ENCODE measurements at places on chromosomes 6 and 20. TPM values are rescaled to one million over a fixed set of nuclear protein-coding genes. Genes with fewer than 3 reads are reported as not detected.

The RBM38 gene
- total RNA-seq, result 80.5 TPM

The NHSL1 gene
- 24.5 TPM for total RNA-seq

GRCh38 chr6:30821862-30822784 lies 62.2 kb upstream of the DDR1 start:
- no peak overlapping the region for H3K4me3 ChIP-seq
- no peaks in the 10 kb centered on the region for H3K4me1 ChIP-seq
- H3K27ac ChIP-seq, result no peak overlapping the region
- H3K36me3 ChIP-seq, result no peaks in the 10 kb centered on the region
- no peaks in the 10 kb centered on the region for H3K27me3 ChIP-seq

GRCh38 chr6:15930207-15930606 lies 198.7 kb upstream of the MYLIP start:
- H3K4me3 ChIP-seq, result no peak overlapping the region
- DNase-seq, result no peak
- H3K4me1 ChIP-seq, result no peaks in the 10 kb centered on the region

- H3K36me3 ChIP-seq, result no peaks in the 10 kb centered on the region
- DNase-seq, result peak; percentile 56
- H3K4me1 ChIP-seq, result peaks cover 6% of the 10 kb centered on the region
- no peak overlapping the region for H3K4me3 ChIP-seq
- no peaks in the 10 kb centered on the region for H3K27me3 ChIP-seq
Observed at GRCh38 chr6:111949546-111949945, 76.3 kb upstream of the FYN start.

DNA sequence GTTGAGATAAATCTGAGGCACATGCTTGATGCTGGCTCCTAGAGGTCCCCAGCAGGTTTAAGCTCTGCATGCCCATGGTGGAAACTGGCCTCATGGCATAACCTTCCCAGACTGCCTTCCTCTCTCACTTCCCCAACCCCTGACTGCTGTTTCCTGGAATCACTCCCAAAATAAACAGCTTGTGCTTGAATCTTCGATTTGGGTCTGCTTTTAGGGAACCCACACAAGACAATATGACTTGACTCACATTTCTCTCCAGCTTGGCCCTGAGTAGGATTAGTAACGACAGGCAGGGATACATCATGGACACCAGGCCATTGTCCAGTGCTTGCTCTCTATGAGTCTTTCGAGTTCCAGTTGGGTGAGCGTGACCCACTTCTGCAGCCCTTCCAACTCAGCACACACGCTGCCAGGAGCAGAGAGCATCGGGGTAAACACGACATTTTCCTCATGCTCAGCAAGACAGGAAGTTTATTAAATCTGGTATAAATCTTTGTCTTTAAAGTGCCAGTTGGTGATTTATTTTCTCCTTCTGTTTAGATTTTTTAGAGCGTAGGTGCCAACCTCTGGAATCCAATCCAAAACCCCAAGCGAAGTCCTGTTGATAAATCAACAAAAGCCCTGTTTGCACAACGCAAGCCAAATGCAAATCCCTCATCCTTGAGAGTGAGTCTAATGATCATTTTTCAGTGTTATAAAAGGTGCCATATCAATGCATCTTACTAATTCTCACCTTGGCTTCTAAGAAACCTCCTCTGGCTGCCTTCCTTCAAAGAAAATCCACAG lies 135.0 kb downstream of the FOXA2 start:
- no peak overlapping the region for H3K4me3 ChIP-seq
- no peak overlapping the region for H3K27ac ChIP-seq
- no peak for DNase-seq
- no peaks in the 10 kb centered on the region for H3K4me1 ChIP-seq
- H3K27me3 ChIP-seq, result peaks cover 13% of the 10 kb centered on the region

- H3K27ac ChIP-seq, result no peak overlapping the region
- no peaks in the 10 kb centered on the region for H3K36me3 ChIP-seq
- no peak for DNase-seq
- no peaks in the 10 kb centered on the region for H3K27me3 ChIP-seq
Observed at GRCh38 chr20:51510169-51510568, 32.4 kb downstream of the NFATC2 start.

DNA sequence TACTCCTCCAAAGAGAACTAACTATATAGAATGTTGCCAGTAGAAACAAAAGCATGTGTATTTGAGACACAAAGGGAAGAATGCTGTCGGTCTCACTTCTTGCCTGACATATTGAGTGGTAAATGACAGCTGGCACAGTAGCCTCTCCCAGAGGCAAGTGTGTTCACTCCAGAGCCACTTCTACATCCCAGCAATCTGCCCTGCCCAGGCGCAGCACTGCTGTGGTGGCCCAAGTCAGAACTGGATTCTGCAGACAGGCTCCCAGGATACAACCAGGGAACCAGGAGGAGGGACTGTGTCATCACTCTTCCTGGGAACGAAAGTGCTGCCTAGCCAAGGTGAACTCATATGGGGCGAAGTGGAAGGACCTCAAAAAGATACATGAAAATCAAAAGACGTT lies 103.2 kb upstream of the ARMC2 start:
- peaks cover 10% of the 10 kb centered on the region for H3K4me1 ChIP-seq
- no peaks in the 10 kb centered on the region for H3K36me3 ChIP-seq
- H3K4me3 ChIP-seq, result no peak overlapping the region
- no peak for DNase-seq
- no peaks in the 10 kb centered on the region for H3K27me3 ChIP-seq
- no peak overlapping the region for H3K27ac ChIP-seq

DNA sequence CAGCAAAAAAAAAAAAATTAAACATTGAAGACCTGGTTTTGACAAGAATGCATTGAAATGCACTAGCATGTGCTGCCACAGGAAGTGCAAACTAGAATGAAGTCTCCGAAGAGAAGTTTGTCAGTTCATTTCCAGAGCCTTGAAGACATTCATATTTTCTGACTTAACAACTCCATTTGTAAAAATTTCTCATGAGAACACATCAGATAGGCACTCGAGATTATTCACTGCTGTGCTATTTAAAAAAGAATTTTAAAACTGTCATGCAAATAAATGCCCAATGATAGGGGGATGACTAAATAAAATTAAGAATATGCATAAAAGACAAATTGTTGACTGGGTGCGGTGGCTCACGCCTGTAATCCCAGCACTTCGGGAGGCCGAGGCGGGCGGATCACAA lies 394.6 kb upstream of the JARID2 start:
- H3K36me3 ChIP-seq, result no peaks in the 10 kb centered on the region
- DNase-seq, result no peak
- no peak overlapping the region for H3K4me3 ChIP-seq
- H3K27me3 ChIP-seq, result no peaks in the 10 kb centered on the region

- H3K27ac ChIP-seq, result no peak overlapping the region
- H3K36me3 ChIP-seq, result no peaks in the 10 kb centered on the region
- no peak for DNase-seq
- peaks cover 10% of the 10 kb centered on the region for H3K4me1 ChIP-seq
- no peak overlapping the region for H3K4me3 ChIP-seq
Observed at GRCh38 chr6:168637834-168638233, 196.8 kb downstream of the SMOC2 start.

GRCh38 chr6:151451417-151451949 lies 443 bp downstream of the RMND1 start:
- peaks cover 21% of the 10 kb centered on the region for H3K4me1 ChIP-seq
- DNase-seq, result no peak
- peak overlapping the region; percentile 92 for H3K27ac ChIP-seq
- no peaks in the 10 kb centered on the region for H3K36me3 ChIP-seq

GRCh38 chr6:116424001-116424400 lies 37.2 kb upstream of the CALHM6 start:
- DNase-seq, result no peak
- H3K27ac ChIP-seq, result no peak overlapping the region
- H3K27me3 ChIP-seq, result no peaks in the 10 kb centered on the region

- DNase-seq, result no peak
- no peak overlapping the region for H3K4me3 ChIP-seq
- H3K4me1 ChIP-seq, result peaks cover 11% of the 10 kb centered on the region
- peaks cover 9% of the 10 kb centered on the region for H3K36me3 ChIP-seq
Observed at GRCh38 chr20:49034070-49034732, 11.9 kb upstream of the CSE1L start.

GRCh38 chr6:117919775-117920729 lies 13.0 kb downstream of the SLC35F1 start:
- peaks cover 8% of the 10 kb centered on the region for H3K4me1 ChIP-seq
- H3K27me3 ChIP-seq, result peaks cover 49% of the 10 kb centered on the region
- H3K4me3 ChIP-seq, result peak overlapping the region; percentile 65
- no peaks in the 10 kb centered on the region for H3K36me3 ChIP-seq
- no peak overlapping the region for H3K27ac ChIP-seq

DNA sequence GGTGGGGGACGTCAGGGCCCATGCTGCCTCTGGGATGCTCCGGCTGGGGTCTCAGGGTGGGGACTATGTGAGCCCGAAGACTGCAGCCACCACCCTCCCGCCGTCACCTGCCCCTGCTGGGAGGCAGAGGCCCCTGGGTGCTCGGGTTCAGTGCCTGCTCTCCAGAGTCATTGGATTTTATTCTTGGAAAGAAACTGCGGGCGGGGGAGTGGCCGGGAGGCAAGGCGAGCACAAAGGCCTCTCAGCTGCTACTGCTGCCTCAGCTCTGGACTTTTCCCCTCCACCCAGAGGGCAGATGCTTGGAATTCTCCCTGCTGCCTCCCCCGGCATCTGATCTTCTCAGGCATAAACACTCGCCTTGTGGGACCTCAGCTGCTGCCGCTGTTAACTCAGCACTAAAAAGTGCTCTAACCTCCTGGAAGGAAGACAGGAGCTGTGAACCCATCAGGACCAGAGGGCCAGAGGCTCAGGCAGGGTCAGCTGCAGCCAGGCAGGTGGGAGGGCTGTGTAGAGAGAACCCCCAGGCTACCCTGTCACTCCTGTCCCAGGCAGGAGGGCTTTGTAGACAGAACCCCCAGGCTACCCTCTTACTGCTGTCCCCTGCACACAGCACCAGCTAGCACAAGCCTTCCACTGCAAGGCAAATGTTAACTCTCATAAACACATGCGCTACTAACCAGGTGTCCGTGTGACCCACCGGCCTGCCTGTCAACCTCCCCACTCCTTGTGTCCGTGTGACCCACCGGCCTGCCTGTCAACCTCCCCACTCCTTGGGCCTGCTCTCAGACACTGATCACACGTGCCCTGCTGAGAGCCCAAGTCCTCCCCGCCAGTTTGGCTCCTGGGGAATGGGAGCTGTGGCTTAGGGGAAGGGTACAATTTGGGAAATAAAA lies 9.4 kb upstream of the FRMD1 start:
- DNase-seq, result peak; percentile 66
- H3K4me1 ChIP-seq, result no peaks in the 10 kb centered on the region
- no peaks in the 10 kb centered on the region for H3K27me3 ChIP-seq
- H3K36me3 ChIP-seq, result no peaks in the 10 kb centered on the region
- no peak overlapping the region for H3K4me3 ChIP-seq

Data from GM23338 (cell line).